ENCODE measurements at places on chromosomes 5 and 9. TPM values are rescaled to one million over a fixed set of nuclear protein-coding genes. Genes with fewer than 3 reads are reported as not detected.

The ACOT12 gene
- not detected for polyA plus RNA-seq

- DNase-seq: no peak
Measured at GRCh38 chr9:89822996-89823395, 218.2 kb downstream of the GADD45G start.

The ADAMTS16 gene
- not detected for polyA plus RNA-seq

DNA sequence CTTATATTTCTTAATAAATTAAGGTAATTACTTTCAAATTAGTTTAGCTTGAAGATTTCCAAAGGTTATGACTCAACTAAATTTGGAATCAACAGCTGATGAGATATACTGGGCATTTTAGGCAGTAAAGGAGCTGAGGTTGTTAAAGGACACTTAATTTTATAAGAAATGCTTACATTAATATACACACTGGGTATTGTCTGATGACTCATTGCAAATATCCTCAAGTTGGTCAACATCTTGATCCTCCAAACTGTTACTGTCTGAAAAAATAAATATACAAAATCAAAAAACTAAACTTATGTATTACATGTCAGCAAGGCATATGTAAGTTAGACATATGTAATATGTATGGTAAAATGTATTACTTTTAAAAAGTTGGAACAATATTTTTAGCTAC, 3.4 kb downstream of the GFM2 start:
- no peak for DNase-seq

GRCh38 chr5:65623482-65623881, 651 bp downstream of the TRIM23 start:
- peak; percentile 2 for DNase-seq

The CXCL14 gene
- polyA plus RNA-seq: not detected

DNA sequence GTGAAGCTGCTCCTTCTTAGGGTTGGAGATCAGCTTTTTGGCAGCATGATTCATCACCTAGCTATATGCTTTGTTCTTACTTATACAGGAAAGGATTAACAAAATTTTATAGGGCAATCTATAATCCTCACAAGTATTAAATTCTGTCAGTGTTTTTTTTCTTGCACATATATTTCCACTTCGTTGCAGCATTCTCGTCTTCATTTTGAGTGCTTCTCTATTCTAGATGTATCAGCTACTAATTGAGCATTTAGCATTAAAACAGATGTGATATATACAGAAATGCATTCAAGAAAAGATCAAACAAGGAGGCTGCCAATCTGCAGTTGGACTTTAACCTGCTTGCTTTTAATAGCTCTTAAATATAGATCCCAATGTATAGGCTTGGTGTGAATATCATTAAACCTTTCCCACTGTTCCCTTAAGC, 3.6 kb upstream of the CTXN3 start:
- no peak for DNase-seq

The PPIC gene
- not detected for polyA plus RNA-seq

The ADAMTSL2 gene
- not detected for polyA plus RNA-seq

DNA sequence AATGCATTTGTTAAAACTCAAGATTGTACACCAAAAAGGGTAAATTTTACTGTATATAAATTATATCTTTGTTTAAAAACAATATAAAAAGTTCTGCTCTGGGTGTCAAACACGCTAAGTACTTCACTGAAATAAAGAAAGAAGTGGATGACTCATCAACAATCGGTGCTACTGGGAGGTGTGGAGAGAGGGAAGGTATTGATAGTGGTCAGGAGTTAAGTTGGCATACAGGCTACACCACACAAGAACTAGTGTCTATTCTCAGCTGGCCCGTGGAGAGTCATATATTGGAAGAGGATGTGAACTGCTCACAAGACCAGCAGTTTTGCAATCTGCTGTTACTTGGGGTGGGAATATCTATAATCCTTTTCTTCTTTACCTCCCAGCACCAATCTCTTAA, 145.7 kb upstream of the TRPC7 start:
- no peak for DNase-seq

DNA sequence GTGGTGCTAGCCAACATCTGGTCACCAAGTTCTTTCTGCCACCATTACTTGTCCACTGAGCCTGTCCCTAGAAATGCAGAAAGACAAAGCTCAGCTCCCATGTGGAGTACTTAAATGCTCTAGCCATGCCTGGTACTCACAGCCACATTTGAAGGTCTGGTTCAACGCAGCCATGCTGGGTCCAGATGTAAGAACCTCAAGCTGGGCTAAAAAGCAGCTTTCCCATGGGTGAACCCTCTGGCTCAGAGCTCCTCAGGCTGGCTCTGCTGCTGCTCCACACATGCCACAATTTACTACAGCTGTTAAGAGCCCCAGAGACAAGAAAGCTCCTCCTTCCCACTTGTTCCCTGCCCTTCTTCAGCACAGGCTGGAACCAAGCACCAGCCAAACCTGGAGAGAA, 97.1 kb upstream of the LRRTM2 start:
- no peak for DNase-seq

GRCh38 chr9:14482856-14483255, 168.9 kb upstream of the NFIB start:
- no peak for DNase-seq

- no peak for DNase-seq
Measured at GRCh38 chr9:70117835-70118319, 74.2 kb downstream of the MAMDC2 start.

- no peak for DNase-seq
Measured at GRCh38 chr9:8732367-8733075, 932.9 kb upstream of the DMAC1 start.

The TMEM232 gene
- polyA plus RNA-seq: not detected

GRCh38 chr9:69719367-69719766, 40.4 kb downstream of the PTAR1 start:
- DNase-seq: no peak

The CYSRT1 gene
- polyA plus RNA-seq: not detected

GRCh38 chr9:108547411-108548135, 308.2 kb downstream of the ACTL7B start:
- no peak for DNase-seq

- no peak for DNase-seq
Measured at GRCh38 chr9:7051711-7052110, 293.9 kb downstream of the KDM4C start.

The SH3RF2 gene
- polyA plus RNA-seq: not detected

GRCh38 chr5:10153808-10154537, 95.7 kb downstream of the ATPSCKMT start:
- DNase-seq: no peak

GRCh38 chr9:12956805-12957204, 182.0 kb downstream of the LURAP1L start:
- DNase-seq: no peak

GRCh38 chr9:87119328-87119881, 172.1 kb upstream of the GAS1 start:
- no peak for DNase-seq

DNA sequence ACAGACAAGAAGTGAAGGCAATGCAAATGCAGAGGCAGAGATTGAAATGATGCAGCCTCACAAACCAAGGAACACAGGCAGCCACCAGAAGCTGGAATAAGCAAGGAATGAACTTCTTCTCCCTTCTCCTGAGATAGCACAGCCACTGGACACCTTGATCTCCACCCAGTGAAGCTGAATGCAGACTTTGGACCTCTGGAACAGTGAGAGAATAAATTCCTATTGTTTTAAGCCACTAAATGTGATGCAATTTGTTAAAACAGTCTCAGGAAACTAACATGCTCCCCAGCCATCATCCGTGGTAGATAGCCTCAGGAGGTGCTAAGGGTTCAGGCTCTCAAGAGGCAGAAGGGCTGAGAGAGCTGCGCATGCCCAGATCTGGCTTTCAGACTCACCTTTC, 512.2 kb upstream of the ZNF608 start:
- no peak for DNase-seq

GRCh38 chr9:2570615-2571479, 50.7 kb upstream of the VLDLR start:
- DNase-seq: no peak

GRCh38 chr9:118059484-118060278, 355.5 kb downstream of the TLR4 start:
- no peak for DNase-seq

- DNase-seq: peak; percentile 59
Measured at GRCh38 chr5:322281-322941, 897 bp downstream of the AHRR start.

GRCh38 chr9:28808042-28808441, 1234.8 kb upstream of the C9orf72 start:
- no peak for DNase-seq

The REEP5 gene
- 83.4 TPM for polyA plus RNA-seq

DNA sequence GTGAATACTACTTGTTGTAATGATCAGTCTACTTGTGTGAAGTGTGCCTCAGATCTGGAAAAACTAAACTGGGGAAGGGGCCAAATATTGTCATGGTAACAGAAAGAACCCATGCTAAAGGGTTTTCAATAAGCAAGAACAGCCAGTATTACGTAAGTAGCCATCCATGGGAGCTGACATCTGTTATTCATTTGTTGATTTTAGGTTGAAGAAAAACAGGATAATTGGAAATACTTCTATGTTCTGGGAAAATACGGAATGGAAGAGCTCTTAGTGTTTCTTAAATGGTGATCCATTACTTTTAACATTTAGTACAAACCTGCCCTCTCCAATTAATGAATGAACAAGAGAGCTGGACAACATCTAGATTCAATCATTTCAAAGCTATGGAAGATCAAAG, 485.8 kb downstream of the NTRK2 start:
- no peak for DNase-seq

GRCh38 chr5:130884023-130884422, 281.0 kb downstream of the HINT1 start:
- no peak for DNase-seq

GRCh38 chr9:2837915-2838314, 6.0 kb downstream of the PUM3 start:
- peak; percentile 32 for DNase-seq

DNA sequence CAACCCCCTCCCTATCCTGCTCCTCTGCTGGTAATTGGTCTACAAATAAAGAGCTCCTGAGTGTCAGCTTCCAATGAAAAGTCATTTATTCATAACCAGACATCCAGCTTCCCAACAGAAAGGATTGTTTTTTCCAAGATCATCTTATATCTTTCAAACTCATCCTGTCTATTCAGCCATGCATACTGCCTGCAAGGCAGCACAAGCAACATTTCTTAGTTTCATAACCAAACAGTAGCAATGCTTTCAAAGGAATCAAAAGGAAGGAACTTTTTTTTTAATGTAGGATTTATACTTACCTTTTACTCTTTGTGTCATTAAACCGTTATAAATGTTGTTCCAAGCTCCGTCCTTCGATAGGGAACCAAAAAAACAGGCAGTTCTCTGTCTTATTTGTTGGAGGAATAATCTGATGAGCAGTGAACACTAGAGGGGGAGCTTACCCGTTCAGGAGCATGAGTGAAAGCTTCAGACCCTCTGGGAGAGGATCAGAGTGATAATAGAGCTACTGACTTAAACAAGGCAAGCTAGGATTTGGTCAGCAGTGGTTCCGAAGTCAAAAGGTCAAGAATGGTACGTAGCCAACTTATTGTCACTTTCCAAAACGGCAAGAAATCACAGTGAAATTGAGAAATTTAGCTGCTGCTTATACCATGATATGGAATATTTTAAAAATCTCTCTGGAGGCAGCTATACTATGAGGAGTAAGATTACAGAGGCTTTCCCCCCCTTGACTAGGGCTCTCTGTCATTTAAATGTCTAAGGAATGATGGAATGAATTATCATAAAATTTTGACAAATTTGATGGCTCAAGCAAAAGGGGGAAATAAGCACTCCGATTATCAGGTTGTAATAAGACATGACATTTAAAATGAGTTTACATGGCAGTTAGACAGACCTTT, 892.9 kb downstream of the NR2F1-AS1 start:
- DNase-seq: no peak

GRCh38 chr9:95023217-95024003, 294.1 kb downstream of the FANCC start:
- DNase-seq: no peak

DNA sequence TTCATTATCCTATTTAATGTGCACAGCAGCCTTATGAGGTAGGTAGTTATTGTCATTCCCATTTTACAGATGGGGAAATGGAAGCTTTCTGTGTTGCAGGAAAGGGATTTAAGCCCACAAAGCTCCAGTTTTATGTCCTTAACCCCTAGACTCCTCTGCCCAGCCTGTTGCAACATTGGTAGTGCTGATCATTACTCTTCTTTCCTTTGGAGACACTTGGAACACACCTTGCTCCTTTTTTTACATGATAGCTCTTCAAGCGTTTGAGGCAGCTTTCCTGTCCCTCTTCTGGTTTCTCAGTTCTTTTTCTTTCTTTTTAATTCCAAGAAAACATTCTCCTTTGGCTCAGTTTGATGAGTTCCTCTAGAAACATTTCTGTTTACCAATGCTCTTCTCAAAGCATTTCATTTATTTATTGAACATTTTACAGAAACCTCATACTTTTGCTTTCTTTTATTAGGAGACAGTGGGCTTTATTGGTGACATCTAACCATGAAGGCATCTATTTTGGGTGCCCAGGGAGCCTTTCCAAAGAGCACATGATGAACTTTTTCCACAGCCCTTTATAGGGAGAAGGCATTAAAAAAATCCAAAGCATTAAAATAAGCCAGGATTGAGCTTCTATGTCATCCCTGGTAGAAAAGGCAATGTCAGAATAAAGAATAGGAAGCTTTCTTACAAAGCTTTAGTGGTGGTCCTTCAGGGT, 218.0 kb downstream of the TMEM38B start:
- no peak for DNase-seq

The LHX6 gene
- polyA plus RNA-seq: not detected

- no peak for DNase-seq
Measured at GRCh38 chr5:78757269-78758053, 108.9 kb upstream of the LHFPL2 start.

DNA sequence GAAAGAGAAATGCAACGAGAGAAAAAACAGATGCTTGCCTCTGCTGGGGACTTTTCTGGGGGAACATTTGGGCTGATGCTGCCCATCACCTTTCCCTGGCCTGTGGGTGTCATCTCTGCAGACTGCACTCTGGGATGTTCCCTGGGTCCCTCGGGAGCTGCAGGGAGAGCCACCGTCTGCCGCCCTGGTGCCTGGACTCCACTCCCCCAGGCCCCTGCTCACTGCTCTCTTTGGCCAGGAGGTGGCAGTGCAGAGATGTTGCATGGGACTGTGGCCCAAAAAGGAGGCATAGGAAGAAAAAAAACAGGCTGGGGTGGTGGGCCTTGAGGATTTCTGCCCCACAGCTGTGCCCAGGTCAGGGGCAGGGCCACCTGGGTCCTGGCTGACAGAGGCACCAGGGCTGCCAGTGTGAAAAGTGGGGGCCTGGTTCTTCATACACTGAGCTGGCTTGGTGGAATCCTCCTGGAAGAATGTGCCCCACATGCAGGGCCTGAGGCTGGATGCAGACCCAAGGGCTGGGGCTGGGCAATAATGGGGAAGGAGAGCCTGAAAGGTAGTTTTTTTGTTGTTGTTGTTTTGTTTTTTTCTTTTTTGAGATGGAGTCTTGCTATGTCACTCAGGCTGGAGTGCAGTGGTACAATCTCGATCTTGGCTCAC, 353.6 kb downstream of the SLIT3 start:
- no peak for DNase-seq

DNA sequence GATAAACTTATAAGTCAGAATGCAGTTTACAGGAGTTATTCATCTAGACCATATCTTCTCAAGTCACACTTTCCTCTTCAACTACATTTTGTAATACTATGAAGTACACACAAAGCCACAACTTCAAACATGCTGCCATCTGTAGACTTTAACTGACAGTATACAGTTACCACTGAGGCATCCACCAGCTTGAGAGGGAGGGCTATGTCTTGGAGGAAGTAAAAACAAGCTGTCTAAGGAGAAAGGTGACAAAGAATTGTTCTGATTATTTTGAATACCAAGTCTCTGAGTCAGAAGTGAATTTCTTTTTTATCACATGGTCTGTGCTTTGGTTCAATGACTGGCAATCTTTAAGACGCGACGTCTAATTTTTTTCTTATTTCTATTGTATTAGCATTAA, 97.6 kb upstream of the CDH10 start:
- no peak for DNase-seq
